ENCODE measurements at places on chromosomes 11 and 22.

DNA sequence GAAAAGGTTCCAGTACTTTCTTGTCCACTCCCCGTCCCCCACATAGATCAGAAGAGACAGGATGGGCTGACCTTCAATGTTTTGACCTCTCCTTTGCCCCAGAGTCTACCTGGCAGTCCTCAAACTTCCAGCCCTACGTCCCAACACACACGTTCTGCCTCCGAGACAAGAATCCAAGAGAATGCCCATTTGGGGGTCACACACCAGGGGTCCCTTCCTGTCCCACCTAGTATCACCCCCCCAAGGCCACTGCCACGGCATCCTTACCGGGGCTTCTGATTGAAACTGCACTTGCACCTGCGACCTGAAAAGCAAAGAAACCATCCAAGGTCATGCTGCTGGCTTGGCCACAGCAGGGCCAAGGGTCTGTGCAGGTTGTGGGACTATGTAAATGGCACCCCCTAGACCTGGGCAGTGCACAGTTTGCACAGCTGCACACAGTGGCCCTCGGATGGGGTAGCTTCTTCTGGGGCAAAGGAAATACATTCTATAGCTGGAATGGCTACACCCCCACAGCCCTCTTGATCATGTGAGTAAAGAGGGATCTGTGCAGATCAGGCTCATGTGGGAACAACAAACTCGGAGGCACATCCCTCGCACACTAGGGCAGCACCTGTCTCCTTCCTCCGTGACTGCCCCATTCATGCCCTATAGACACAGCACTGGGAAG, 16.5 kb upstream of the FXYD2 start:
- DNase-seq: no peak

GRCh38 chr11:130815956-130816355, 100.3 kb downstream of the SNX19 start:
- DNase-seq: no peak

DNA sequence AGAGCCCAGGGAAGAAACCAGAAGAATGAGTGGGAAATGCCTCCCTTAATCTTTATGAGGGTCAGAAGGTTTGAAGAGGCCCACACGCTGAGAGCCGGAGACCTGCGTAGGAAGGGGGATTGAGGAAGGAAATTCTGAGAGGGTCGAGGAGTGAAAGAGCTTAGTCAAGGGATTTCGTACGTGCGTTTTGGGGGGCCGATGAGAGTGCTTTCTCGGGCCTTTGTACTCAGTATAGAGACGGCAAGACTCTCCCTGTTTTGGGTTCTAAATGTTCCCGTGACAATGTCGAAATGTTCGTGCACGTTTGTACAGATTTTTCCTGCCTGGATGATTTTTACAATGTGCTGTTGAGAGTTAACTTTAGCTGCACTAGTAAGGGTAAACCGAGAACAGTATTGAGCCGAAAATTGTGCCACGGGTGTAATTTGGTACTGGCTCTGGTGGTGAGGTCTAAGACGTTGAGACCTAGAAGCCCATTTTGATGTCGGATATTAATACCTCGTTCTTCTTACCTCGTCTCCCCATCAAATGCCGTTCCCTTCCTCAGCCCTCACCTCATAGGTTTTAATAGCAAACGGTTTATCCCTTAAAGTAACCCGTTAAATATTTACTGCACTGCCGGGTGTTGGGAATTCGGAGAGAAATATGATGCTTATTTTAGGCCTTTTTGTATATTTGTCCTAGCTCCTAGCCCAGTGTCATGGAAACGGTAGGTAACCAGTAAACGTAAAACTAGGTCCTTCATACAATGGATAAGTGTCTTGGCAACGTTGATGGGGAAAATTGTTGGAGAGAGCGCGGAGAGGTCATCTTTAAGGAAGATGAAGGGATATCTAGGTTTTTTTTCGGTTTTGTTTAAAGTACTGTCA, 734 bp downstream of the C11orf58 start:
- no peak for DNase-seq

DNA sequence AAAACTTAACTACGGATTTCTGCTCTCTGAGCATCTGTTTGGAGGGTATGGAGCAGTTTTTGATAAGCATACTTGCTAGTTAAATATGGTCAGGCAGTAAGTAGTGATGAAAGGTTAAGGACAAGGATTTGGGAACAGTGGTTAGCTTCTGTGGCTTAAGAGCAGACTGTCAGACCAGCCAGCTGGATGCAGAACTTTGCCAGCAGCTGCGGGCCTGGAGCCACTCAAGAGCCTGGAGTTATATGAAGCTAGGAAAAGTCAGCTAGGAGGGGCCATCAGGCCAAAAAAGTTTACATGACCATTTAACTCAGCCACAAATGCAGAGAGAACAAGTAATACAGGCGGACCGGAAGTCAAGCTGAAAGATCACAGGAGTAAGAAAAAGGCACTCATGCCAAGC, 1817.7 kb downstream of the LRRC4C start:
- no peak for DNase-seq

- peak; percentile 84 for DNase-seq
Observed at GRCh38 chr22:30205281-30206115, 41.1 kb downstream of the LIF start.

DNA sequence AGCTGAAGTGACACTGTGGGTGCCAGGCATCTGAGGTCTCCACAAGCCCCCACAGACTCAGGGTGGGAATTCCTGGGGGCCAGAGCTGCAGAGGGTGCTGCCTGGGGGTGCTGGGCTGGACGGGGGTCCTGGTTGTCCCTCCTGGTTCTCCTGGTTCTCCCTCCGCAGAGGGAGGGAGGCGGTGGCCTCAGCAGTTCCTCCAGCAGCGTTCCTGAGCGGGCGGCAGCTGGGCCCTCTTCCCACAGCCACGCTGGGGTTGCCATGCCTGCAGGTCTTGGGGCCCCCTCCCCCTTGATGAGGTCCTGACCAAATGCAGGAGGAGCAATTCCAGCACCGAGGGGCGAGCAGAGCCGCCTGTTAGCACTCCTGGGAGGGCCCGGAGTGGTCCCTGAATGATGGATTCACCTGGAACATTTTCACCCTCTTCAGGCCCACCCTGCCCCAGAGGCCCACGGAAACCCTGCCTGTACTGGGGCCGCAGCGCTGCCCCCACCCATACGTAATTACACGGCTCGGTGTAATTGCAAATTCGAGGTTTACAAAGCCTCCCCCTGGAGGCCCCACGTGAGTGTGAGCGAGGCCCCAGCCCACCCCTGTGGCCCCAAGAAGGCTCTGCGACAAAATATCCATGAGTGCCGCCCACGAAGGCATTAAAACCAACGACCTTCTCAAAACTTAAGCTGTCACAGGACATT, 635 bp downstream of the C11orf21 start:
- no peak for DNase-seq

DNA sequence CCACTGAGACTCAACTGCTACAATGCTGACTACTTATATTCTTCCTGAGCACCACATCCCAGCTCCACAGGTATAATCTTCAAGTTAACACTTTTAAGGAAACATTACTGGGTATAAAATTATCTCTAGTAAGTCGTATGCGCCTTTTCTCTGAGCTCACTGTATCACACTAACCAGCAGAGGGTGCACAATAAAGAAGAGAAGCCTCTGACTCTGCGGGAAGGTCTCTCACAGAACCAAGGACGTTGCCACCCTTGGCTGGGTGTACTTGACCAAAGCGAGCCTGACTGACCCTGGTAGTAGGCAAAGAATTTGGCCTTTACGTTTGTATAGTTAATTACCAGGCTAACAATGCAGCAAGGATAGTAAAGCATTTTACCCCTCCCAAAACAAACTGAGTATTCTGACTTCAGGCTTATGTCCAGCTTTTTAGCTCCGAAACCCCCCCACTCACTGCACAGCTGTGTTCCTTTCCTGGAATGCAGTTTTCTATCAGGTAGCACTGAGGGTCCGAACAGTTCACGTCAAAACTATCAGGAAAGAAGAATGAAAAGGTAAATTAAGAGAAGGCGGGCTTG, at the start of gene BTBD18:
TSS of gene BTBD18 (minus strand) at position 144 of the 578 bp plus-strand sequence. CDS start 631 bp downstream, outside the sequence.
- no peak for DNase-seq

- DNase-seq: no peak
Observed at GRCh38 chr22:17257121-17258001, 38.1 kb upstream of the ADA2 start.

- no peak for DNase-seq
Observed at GRCh38 chr11:71163371-71163770, 89.0 kb downstream of the SHANK2 start.

GRCh38 chr11:117170210-117170609, 8.3 kb upstream of the SIDT2 start:
- no peak for DNase-seq

DNA sequence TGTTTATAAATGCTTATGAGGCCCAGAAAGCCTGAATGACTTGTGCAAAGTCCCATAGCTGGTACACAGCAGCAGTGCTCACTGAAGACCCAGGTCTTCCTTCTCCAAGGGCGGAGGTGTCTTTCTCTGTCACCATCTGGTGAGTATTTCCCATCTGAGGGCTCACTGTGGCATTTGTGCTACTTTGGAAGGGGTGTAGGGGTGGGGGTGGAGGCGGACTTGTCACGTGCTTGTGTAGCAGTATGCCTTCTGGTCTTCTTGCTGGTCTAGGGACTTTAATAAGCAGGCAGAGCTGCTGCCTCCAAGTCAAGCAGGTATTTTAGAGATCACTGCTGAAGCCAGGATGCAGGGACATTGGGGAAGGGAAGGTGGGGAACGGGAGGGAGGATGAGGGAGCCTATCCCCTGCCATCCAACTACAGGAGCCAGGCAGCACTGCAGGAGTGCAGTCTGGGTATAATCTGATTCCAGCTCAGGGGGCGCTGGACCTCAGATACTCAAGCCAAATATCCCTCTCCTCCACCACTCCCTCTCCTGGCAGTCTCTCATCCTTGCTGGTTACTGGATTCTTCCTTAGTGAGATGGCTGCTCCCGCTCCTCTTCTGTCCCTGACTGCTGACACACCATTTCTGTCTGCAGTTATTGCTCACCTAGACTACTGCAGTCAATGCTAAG, 3.4 kb downstream of the ABCC8 start:
- no peak for DNase-seq

- no peak for DNase-seq
Observed at GRCh38 chr22:31945443-31945855, 1.1 kb downstream of the YWHAH start.

GRCh38 chr22:27879923-27880322, 39.1 kb downstream of the PITPNB start:
- no peak for DNase-seq

DNA sequence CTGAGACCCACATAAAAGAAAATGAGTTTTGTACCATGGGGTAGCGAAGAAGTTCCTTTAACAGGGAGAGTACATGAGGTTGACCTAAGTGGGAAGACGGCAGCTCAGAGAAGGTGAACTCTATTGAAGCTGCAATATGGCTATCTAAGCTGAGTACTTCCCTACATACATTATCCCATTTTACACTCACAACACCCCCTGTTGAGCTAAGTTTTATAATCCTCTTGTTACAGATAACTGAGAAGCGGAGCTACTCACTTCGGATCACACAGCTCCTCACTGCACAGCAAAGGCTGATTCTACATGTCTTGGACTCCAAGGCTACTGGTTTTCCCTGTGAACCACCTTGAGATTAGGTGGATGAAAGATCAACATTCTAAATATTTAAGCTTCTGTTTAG, 8.2 kb upstream of the PIWIL4 start:
- no peak for DNase-seq

GRCh38 chr22:30196141-30196879, 50.2 kb downstream of the LIF start:
- peak; percentile 100 for DNase-seq

Data from non-pigmented ciliary epithelial cell (primary cell).